Ammon's horn (tissue), 1 donor: ENCODE measurements at places on chromosomes 6 and 20.

GRCh38 chr6:169829786-169830185 lies 78.4 kb downstream of the ERMARD start:
- no peak for DNase-seq

- peak; percentile 63 for DNase-seq
These were observed 30.2 kb downstream of the KLHL31 start for GRCh38 chr6:53635322-53635721.

GRCh38 chr20:42082611-42083010 lies 464.4 kb upstream of the CHD6 start:
- DNase-seq, result no peak

GRCh38 chr6:1385129-1386037 lies 4.0 kb upstream of the FOXF2 start:
- DNase-seq, result no peak

GRCh38 chr20:6483727-6484126 lies 283.8 kb upstream of the BMP2 start:
- DNase-seq, result no peak

GRCh38 chr6:30641048-30641447 lies 5.9 kb upstream of the C6orf136 start:
- DNase-seq, result no peak

- no peak for DNase-seq
These were observed 397.9 kb upstream of the ADGRB3 start for GRCh38 chr6:68237205-68237604.
